ENCODE measurements at places on chromosomes 1 and 21.

DNA sequence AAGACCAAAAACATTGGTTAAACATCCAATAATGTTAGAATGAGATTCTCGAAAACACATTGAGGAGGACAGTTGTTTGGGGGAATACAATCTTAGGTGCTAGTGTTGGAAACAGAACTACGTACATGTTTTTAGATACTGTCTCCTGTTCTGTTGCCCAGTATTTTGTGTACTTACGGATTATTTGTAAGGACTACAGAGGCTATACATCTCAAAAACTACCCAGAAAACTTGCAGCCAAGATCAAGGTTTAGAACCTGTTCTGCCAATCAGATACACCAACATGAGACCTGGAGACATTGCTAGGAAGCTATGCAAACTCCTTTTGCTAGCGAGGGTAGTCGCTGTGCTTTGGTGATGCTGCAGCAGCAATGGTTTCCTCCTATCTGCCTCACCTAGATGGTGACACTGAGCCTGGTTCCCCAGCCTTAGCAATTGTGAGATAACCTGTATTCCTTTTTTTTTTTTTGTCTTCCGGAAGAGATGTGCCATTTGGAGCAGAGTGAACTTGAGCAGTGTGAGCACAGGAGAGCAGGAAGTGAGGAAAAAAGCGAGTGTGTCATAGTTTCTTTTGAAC is 21.8 kb downstream of the YBX1 start:
- no peak for DNase-seq

DNA sequence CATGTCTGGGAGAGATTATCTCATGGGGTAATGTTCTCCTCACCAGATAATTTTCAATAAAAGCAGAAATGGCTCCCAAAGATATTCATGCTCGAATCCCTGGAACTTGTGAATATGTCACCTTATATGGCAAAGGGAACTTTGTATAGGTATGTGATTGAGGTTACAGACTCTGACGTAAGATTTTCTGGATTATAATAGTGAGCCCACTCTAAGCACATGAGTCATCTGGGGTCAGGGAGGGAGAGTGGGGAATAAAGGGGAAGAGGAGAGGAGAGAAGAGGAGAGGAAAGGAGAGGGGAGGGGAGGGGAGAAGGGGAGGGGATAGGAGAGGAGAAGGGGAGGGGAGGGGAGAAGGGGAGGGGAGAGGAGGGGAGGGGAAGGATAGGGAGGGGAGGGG is 1193.9 kb downstream of the PLA2G4A start:
- no peak for DNase-seq

DNA sequence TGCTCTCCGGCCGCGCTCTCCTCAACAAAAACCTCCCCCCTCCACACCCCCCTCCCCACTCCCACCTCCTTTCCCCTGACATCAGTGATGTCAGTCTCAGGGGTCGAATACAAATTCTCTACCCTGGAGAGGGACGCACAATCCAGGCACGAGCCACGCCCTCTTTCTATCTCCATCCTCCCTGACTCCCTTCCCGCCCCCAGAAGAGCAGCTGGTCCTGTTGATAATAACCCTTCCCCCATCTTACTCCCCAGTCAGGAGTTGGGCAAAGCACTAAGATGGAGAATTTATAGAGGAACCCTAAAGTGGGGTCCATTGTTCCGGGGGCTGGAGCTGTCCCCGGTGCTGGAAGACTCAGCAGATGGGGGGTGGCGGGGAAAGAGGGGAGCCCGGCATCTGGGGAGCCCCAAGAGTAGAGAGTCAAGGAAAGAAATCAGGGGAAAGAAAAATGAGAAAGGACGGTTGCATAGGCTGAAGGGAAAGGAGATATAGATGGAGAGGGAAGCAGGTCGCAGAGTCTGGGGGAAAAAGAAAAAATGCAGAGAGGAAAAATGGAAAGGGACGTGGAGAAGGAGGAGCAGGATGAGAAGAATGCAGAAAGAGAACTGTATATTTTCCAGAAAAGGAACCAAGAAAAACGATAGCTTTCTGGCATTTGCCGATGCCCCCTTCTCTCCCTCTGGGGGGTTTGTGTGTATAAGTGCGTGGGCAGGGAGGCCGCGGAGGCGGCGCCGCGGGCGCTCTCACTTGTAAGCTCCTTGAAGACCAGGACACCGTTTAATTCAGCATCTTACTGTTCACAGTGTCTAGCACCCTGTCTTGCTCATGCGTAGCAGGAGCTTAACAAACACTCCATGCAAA is at the start of gene CELF3:
Gene CELF3 (minus strand): TSS at position 33 of the 861 bp plus-strand sequence. CDS start 783 bp downstream, outside the sequence.
- no peak for DNase-seq

- no peak for DNase-seq
Observed at GRCh38 chr1:27566462-27567145, 37.3 kb downstream of the AHDC1 start.

DNA sequence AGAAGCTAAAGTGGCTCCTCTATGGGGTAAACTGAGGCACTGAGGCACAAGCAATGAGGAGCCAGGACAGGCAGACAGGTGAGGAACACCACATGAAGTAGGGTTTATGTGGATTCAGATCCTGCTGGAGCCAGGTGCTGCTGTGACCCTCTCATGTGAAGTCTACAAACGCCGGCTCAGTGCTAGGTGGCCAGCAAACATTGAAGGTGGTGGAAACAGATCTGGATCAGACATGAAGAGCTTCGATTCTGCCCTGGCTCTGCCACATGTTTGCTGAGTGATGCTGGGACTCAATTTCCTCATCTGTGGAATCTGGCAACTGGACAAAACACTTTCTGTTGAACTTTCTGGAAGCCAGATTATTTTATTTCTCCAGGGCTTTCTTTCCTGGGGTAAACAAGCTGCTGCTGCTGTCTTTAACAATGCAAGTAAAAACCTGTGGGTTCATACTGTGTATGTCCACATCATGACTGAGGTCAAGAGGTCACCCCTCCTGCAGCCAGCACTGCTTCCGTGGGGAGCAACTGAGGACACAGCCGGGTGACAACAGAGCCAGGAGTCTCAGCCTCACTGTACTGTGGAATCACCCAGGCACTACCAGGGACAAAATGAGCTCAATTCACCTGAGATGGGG is 33.3 kb downstream of the HMGB4 start:
- no peak for DNase-seq

DNA sequence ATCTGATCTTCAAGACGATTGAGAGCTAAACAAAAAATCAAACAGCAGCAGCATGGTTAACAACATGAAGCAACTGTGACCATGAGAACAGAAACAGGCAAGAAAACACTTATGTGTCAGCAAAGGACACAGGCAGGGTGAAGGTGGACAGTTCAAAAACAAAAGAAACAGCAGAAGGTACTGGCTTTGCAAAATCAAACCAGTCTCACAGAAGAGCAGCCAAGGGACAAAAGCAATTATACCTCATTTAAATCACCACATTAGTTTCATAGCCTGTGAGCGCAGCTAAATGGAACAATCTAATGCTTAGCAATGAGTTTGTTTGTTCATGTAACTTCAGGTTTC is 59.1 kb downstream of the CAPN2 start:
- no peak for DNase-seq

- DNase-seq: no peak
Observed at GRCh38 chr21:36677443-36677842, 21.5 kb upstream of the SIM2 start.

DNA sequence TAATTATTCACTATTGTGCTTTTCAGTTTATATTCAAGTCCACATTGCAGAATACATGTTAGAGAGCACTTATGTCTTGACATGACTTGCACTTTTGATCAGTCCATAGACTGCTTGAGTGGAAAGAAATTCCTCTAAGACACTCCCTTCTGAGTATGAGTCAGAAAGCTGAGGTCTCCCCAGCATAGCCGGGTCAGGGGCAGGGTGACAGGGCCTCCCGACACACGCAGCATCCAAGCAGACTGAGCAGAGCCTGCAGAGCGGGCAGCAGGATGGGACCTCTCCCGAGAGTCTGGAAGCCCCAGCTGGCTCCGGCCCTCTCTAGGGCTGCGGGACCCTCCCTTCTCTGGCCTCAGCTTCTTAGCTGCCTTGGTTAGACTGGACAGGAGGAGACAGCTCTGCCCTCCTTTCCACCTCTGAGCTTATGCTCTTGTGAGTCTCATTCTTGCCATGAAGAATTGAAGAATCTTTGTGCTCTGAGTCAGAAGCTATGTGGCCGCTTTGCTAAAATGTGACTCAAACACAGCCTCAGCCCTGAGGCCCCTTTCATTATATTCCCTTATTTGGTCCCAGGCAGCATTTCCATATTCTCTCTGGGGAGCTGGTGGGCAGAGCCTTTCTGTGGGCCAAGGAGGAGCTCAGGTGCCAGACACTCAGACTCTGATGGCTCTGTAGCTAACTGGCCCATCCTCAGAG is 11.2 kb upstream of the CAPN2 start:
- DNase-seq: no peak

GRCh38 chr1:20834780-20835179 is 47.7 kb upstream of the HP1BP3 start:
- no peak for DNase-seq

GRCh38 chr1:112594208-112594876 is 24.6 kb downstream of the ST7L start:
- no peak for DNase-seq

DNA sequence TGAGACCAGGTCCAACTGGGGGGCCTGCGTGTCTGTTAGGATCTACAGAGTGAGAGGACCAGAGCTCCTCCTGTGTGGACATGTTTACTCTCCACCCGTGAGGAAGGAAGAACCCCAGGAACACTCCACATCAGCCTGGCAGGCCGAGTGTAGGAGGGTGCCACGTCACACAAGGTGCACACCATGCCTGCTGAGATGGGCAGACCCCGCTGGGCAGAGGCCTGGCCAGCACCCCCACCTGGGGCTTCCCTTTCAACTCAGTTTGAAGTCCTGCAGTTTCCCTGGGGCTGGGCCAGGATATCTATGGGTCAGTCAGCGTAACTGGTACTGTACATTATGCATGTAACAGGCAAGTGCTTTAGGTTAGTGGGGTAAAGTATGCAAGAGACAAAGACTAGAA is 30.1 kb upstream of the PCBP3 start:
- DNase-seq: no peak

DNA sequence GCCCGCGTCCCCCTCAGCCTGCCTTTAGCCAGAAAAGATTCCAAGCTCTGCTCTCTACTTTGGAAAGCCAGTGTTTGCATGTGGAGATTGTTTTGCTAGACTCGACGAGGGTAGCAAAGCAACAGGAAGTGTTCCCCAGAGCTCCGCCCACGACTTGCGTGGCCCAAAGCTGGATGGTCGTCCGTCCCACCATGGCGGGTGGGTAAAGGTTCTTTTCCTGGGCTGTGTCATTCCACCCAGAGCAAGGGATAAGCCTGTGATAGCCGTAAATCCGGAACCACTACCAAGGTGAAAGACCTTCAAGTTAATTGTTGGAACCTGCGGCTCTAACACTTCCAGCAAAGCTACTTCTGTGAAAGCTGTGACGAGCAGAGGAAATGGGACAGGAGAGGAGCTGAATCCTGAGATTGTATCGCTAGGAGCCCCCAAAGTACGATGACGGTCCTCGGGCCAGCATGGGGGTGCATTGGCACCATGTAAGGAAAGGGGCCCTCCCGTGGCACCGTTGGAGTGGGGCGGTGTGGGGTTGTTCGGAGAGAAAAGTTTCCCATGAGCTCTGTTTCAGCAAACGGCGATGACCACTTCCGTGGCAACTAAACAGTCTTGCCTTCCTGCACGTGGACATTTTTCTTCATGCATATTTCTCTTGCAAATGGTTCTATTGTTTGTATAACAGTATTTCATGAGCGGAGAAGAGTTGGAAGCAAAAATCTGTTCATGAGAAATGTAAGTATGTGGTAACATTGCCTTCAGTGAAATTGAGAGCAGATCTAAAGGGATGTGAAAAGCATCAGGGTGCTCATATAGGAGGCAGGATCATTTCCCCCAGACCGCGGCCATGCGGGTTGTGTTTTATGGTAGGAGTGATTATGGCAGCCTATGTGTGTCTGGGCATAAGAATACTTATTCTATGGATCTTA is 8.4 kb downstream of the MX2 start:
- DNase-seq: peak; percentile 24

DNA sequence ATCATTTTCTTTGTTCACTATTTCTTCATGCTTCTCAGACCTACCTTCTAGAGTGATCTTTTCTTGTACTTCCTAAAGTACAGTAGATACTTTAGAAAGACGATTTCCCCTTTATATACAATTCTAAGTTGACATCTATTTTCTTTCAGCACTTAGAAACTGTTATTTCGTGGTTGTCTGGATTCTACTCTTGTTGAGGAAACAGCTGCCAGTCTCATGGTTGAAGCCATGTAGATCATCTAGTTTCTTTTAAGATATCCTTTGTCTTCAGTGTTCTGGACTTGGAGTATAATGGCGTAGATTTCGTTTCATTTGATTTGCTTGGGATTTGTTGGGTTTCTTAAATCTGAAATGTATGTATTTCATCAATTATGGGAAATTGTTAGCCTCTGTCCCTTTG is 67.6 kb downstream of the PKN2 start:
- DNase-seq: no peak

- no peak for DNase-seq
Observed at GRCh38 chr1:94395748-94396309, 22.4 kb upstream of the ABCD3 start.

DNA sequence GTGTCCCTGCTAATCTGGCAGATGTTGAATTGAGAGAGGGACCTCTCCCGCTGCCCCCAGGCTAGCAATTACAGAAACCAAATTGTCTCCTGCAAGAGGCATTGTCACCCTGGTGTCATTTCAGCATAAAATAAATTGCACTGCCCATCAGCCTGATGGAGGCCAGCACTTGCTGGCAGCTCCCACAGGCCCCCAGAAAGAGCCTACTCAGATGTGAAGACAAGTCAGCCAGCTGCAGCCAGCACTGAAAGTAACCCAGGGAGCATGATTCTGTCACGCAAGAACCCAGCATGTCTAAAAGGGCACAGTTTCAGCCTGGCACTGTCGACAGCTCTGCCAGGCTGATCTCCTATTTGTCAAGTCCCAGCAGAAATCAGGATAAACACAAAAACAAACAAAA is 110.3 kb upstream of the CTTNBP2NL start:
- no peak for DNase-seq

- peak; percentile 83 for DNase-seq
Observed at GRCh38 chr1:1890506-1891348, at the start of gene GNB1. GNB1 (minus strand) TSS chr1:1891087; CDS start chr1:1825453, 65,634 bp downstream.

GRCh38 chr21:28742527-28742926 is 250.2 kb downstream of the LTN1 start:
- DNase-seq: no peak

DNA sequence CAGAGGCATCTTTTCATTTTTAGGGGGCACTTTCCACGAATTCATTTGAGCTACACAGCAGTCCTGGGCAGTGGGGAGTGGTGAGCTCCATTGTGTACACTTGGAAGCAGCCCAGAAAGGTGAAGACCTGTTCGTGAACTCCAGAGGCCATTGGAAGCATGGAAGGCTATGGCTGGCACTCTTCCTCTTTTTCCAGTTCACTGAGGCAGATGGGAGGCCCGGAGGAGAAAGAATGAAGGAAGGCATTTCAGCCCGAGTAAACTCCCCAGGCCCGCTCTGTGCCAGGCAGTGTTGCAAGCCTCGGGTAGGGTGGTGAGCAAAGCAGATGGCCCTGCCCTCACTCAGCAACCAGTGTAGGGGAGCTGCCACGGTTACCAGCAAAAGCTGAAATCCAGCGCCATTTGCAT is 673 bp upstream of the DHCR24 start:
- DNase-seq: no peak

- no peak for DNase-seq
Observed at GRCh38 chr1:108114033-108114599, 86.0 kb downstream of the SLC25A24 start.

GRCh38 chr1:66237722-66238479 is 296.1 kb upstream of the SGIP1 start:
- DNase-seq: no peak

GRCh38 chr1:109687641-109688499 is at the start of gene GSTM1:
GSTM1 (plus strand) TSS chr1:109687817; CDS start chr1:109687874, 57 bp downstream.
- no peak for DNase-seq

All from activated T-cell treated with anti-CD3 and anti-CD28 coated beads for 24 hours (primary cell).